ENCODE measurements at places on chromosomes 6 and 20.
A peak's percentile ranks its signal among the peaks of the same experiment; 100 is the strongest.

DNA sequence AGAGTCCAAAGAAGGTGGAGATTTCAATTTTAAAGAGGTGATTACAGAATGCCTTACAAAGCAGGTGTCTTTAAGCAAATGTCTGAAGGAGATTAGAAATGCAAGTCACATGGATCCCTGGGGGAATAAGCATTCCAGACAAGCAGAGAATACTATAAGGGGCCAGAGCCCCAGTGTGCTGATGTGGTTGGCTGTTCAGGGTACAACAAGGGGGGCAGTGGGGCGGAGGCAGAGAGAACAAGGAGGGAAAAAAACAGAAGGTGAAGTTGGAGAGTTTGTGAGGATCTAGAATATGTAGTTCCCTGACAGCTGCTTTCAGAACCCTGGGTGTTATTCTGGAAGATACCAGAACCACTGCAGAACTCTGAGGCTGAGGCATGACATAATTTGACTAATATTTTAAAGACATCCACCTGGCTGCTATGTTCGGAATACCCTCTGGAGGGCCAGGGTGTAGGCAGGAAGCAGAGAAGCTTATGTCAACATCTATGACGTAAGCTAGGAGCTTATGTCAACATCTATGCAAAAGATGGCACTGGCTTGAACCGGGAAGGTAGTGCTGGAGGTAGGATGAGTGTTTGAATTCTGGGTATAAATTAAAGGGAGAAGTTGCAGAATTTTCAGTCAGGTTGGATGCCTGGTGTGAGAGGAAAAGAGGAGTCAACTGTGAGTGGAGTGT, 276.3 kb upstream of the AGPAT4 start:
- no peak for DNase-seq

GRCh38 chr6:32218167-32218566, 5.7 kb downstream of the NOTCH4 start:
- DNase-seq = no peak

DNA sequence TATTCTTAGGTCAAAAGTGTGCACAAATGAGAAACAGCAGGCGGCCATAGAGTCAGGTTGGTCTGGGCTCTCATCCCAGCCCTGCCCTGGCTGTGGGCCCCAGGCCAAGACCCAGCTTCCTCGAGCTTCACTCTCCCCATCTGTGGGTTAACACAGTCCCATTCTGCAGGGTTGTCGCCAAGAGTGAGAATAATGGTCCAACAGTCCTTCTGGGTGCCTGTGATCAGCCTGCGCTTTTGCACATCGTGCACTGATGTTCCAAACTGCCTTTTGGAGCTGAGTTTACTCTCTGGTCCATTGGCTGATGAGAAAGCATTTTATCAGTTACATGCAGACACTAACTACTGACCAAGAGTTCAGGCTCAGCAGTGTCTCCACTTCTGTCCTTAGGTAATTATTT, 82.6 kb downstream of the INSM1 start:
- DNase-seq = no peak

- no peak for DNase-seq
Observed at GRCh38 chr20:17542993-17543412, 11.8 kb upstream of the BFSP1 start.

GRCh38 chr6:137873273-137873762, 6.3 kb downstream of the TNFAIP3 start:
- DNase-seq = peak; percentile 90

DNA sequence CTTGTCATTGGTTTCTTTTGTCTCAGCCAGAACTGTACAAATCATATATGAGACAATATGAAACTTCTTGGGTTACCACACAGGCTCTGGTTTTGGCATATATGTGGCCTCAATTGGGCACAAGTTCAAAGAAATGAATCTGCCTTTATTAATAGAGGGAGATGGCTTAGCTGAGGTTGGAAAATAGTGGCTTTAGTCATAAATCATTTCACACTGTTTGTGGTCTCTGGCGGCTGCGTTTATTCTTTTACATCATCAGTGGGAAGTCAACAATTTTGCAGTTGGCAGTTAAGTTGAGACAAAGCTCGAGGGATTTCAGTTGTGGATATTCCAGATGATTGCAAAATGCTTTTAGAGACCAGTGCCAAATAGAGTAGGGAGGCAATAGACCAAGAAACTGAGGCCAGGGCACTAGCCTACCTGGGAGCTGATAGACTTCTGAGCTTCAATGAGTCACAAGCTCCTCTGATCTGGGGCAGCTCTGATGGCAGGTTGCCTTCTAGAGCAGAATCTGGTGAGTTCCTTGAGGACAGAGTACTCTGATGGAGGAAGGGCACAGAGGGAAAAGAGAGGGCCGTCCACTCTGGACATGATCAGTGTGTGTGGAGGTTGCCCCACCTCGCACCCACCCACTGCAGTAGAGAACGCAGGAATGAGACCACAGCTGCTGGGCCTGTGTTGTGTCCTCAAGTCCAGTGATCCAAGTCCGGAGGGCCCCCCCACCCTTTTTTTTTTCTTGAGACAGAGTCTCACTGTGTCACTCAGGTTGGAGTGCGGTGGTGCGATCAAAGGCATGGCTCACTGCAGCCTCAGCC, 73.5 kb downstream of the ARMC2 start:
- peak; percentile 87 for DNase-seq

- DNase-seq = no peak
Observed at GRCh38 chr6:1678201-1678600, 68.5 kb downstream of the FOXC1 start.

DNA sequence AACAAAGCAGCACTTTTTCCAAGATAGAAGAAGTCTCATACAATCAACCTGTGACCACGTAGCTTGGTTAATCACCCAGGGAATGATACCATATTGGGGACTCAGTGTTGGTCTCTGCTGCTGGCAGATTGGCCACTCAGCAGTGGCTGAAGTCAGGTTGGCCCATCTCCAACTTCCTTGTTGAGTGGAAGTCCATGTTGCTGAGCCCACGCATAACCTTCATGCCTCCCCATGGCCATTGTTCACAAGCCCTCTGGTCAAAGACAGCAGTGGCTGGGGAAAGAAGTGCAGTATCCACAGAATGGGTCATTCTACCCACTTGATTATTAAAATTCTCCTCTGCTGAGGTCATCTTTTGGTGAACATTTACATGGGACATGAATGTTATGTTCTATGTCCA, 38.5 kb downstream of the PKIB start:
- DNase-seq = no peak

- DNase-seq = no peak
Observed at GRCh38 chr20:48826069-48826468, 1.7 kb downstream of the PREX1 start.

GRCh38 chr6:54877713-54878317, 31.2 kb downstream of the FAM83B start:
- no peak for DNase-seq

Data from activated CD4-positive, alpha-beta T cell treated with anti-CD3 and anti-CD28 coated beads, Interleukin-2, Interleukin-6, amounts not matched to agents 100 ng/mL and 50 ng/mL, durations not matched to agents 16 hours and 8 hours (primary cell).